ENCODE measurements at places on chromosomes 11 and 22. TPM values are rescaled to one million over a fixed set of nuclear protein-coding genes. Genes with fewer than 3 reads are reported as not detected.
A peak's percentile ranks its signal among the peaks of the same experiment; 100 is the strongest.

Gene BTG4
- not detected for total RNA-seq

Gene OVOL1
- not detected for total RNA-seq

Gene APOBEC3A
- total RNA-seq = not detected

Gene ZNF70
- 8.4 TPM for total RNA-seq

Gene GLYAT
- total RNA-seq = not detected

Gene HBB
- total RNA-seq = not detected

Gene HPS4
- 89.6 TPM for total RNA-seq

Gene SCGB1A1
- total RNA-seq = not detected

Gene ADM2
- 7.9 TPM for total RNA-seq

Gene HEPN1
- total RNA-seq = not detected

DNA sequence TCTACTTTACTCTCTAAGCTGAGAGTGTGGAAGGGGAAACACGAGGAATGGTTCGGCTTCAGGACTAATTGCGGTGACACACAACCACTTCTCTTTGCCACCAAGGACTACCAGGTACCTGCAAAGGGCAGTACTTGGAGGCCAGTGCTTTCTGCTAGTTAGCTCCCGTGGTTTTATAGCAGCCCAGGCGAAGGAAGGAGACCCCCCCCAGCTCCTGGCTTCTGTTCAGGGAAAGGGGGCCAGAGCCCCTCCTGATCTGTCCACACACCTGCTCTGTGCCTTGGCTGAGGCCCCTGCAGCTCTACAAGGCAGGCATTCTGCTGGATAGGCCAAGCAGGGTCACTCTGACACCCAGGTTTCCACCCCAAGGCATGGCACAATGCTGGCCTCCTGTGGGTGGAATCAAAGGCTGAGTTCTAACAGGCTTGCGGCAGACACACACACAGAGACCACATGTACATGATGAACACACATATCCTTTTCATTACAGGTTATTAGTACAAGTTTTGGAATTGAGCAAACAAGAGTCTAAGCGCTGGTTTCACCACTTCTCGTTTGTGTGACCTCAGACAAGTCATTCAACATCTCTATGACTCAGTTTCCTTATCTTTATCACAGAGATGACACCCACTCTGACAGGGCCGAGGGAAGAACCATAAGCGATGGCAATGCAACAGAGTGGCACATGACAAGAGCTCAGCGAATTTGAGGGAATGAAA is 7.5 kb downstream of the SERPIND1 start:
- DNase-seq = no peak

GRCh38 chr11:96279018-96279895 is 63.7 kb downstream of the MAML2 start:
- no peak for DNase-seq

- DNase-seq = peak; percentile 24
Measured at GRCh38 chr11:86219311-86220193, 25.0 kb upstream of the EED start.

DNA sequence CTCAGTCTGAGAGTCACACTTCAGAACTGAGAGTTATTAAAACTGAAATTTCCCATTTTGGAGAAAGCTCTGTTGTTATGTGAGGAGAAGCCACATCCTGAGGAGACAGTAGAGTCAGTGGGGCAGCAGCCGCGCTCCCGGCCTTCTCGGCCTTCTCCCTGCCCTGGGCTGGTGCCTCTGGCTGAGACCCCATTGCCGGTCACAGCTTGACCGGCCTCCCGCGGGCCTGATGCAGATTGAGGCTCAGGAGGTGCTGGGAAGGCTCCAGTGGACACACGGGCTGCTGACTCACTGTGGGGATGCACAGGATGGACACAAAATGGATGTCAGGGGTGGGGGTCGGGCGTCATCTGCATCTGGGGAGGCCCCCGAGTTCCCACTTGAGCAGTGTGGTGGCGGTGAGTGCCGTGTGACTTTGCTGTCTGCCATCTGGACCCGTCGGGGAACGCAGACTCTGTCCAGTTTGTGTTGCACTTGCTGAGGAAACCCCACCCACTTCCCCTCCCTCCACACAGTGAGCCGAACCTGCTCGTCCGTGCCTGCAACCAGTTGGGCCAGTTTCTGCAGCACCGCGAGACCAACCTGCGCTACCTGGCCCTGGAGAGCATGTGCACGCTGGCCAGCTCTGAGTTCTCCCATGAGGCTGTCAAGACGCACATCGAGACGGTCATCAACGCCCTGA is 50.1 kb downstream of the MUC6 start:
- no peak for DNase-seq

GRCh38 chr11:67645521-67646461 is 4.7 kb downstream of the ACY3 start:
- peak; percentile 88 for DNase-seq

GRCh38 chr22:36536717-36537116 is 7.8 kb upstream of the EIF3D start:
- no peak for DNase-seq

- no peak for DNase-seq
Measured at GRCh38 chr11:22049276-22049675, 143.6 kb upstream of the ANO5 start.

DNA sequence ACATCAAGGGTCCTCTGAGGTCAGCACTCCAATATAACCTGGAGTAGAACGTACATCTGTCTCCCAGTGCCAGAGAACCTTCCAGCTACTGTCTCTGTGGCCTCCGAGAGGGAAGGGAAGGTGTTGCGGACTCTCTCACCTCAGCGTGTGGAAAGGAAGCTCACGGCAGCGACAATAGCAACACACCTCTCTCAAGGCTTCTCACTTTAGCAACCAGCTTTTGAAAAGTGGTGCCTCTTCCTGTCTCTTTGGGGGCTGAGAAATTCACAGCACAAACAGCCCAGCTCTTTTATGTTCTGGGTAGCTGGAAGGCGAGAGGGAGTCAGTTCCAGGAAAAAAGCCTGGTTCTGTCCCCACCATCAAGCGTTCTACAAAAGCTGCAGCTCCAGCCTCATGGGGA is 156.9 kb upstream of the TBCEL start:
- no peak for DNase-seq

DNA sequence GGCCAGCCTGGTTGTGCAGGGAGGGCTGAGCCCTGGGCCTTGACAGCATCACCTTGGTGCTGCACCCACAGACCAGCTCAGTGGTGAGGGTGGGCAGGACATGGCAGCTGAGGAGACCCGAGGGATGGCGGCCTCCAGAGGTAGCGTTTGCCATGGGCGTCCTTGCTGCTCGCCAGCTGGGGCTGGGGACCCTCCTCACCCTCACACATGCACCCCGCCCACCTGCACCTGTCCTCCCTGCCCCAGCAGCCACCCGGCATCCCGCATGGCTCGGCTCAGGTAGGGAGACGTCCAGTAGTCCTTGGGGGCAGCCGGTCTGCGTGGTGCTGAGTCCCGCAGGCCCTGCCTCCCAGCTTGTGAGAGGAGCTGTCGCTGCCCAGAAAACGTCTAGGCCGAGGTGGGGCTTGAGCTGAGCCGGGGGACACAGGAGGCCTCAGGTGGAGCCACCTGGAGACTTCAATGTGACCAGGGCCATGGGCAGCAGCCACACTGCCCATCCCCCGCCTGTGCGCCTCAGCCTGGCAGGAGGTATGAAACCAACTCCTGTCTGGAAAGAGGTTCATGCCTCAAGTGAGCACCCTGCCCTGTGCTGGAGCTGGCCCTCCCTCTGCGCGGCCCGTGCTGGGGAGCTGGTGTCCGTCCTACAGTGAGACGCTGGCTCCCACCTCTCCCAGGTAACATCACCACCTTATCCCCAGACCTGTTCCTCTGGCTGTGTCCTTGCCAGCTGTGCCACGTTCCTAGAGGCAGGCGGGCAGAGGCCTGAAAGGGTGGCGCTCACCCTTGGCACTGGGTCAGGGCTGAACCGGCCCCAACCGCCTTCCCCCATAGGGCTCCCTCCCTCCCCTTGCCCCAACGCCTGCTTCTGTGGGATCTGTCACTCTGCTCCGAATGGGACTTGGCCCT is 3.3 kb upstream of the TRABD start:
- no peak for DNase-seq

GRCh38 chr22:43177479-43177878 is 9.5 kb downstream of the TTLL12 start:
- DNase-seq = no peak

DNA sequence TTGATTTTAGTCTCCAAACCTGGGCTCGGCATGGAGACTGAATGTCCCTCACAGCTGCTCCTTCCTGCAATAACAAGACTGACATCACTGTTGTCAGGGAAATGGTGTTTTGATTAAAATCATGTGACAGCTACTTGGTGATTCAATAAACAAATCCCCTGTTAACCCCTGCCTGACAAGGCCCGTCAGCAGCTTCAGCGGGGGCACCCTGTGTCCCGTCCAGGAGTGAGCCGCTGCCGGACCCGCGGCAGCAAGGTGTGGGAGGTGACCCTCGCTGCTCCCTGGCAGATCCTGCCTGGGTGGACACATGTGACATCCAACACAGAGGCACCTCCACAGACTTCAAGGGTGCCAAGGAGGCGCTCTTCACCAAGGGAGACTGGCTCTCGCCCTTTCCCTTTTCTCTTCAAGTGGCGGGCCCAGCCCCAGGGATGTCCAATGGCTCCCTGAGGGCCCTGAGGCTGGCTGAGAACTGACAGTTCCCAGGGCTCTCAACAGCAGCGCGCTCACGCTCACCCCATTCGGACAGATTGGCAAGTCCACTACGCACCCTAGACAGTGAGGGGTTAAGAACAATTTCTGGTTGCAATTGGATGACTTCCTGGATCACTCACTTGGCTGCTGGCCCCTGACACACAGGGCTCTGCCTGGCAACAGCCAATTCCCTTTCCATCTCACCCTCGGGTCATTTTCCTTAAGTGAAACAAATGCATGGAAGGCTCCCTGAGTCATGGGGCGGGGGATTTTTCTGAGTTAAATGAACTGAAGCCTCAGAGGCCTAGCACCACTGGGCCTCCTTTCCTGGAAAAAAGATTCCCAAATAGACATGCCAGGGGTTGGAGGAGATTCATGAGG is 30.7 kb downstream of the PPP2R1B start:
- no peak for DNase-seq

- no peak for DNase-seq
Measured at GRCh38 chr11:5923794-5924193, 18.3 kb upstream of the OR56A3 start.

DNA sequence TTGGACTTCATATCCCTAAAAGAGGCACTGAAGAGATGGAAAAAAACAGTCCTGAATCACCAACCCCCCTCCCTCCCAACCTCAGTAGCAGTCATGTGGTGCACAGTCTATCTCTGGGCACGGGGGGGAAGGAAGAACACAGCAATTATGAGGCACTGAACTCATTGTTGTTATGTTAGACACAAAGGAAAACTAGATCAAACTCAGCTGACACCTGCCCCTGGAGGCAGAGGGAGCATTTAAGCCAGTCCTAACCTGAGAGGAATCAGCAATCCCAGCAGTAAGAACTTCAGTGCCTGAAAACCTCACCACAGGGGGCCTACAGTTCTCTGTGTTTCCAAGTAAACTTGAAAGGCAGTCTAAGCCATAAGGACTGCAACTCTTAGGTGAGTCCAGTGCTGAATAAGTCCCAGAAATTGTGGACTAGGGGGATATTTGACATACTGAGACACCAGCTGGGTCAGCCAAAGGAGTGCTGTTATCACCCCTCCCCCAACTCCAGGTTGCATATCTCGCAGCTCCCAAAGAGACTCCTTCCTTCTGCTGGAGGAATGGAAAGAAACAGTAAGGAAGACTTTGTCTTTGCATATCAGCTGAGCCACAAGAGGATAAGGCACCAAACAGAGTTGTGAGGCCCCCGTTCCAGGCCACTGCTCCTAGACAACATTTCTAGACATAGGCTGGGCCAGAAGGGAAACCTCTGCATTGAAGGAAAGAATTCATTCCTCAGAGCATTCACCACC is 72.5 kb downstream of the GLYATL1 start:
- DNase-seq = peak; percentile 30

DNA sequence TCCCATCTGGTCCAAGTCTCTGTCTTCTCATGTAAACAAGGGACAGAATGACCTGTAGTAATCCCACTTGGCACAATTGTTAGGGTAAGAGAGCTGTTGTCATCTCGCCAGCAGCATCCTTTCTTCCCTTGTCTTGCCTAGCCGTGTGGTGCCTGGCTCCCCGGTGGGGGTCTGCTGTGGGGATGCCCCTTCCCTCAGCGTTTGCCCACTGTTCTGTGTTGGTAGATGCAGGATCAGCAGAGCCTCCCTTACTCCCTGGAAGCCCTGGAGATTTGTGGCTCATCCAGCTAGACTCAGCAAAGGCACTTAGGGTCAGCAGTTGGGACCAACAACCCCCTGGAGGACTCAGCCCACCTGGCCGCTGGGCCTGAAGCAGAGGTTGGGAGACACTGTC is 13.0 kb downstream of the ACO2 start:
- DNase-seq = no peak

DNA sequence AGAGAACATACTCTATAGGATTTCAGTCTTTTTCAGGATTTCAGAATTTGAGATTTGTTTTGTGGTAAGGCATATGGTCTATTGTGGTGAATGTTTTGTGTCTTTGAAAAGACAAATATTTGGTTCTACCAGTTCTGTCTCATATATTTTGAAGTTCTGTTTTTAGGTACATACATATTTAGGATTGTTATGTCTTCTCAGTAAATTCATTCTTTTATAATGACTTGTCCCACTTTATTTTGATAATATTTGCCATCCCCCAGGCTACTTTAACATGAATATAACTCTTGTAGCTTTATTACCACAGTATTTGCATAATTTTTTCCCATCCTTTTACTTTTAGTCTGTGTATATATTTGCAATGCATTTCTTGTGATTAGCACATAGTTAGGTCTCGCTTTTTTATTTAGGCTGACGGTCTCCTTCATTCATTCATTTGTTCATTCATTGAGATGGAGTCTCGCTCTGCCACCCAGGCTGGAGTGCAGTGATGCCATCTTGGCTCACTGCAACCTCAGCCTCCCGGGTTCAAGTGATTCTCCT is 32.1 kb downstream of the MTMR3 start:
- no peak for DNase-seq

DNA sequence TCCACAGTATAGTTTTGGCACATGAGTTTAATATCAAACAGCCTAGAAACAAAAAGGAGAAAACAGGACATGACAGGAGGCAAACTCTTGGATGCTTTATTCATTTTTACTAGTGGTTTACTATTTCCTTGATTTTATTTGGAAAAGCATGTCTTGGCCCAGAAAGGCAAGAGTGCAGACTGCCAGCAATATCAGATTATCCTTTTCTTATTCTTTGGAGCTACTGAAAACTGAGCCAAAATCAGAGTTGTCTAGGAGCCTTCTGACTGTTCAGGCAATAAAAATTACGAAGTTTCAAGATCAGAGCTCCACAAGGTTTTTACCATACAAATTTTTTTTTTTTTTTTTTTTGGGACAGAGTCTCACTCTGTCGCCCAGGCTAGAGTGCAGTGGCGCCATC is 16.0 kb downstream of the CELF1 start:
- DNase-seq = no peak

DNA sequence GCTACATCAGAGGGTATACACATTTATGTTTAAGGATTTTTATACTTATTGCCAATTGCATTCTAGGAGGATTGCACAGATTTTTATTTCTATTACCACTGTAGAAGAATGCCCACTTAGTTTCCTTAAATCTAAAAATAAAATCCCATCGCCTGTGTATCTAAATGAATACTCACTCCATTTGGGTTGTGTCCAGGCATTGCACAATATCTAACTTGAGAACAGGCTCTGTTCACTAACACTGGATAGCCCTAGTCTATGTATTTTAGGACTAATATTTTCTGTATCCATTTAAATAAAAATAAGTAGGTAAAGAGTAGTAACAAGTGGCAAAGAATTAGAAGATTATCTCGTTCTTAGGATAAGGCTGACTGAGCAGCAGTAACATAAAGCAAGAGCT is 4.1 kb downstream of the C11orf52 start:
- no peak for DNase-seq

- peak; percentile 5 for DNase-seq
Measured at GRCh38 chr22:36329254-36330078, 58.3 kb downstream of the MYH9 start.

Data from OCI-LY7 (cell line).